Putamen (tissue), 1 donor: ENCODE measurements at places on chromosomes 1 and 21.
A peak's percentile ranks its signal among the peaks of the same experiment; 100 is the strongest.

DNA sequence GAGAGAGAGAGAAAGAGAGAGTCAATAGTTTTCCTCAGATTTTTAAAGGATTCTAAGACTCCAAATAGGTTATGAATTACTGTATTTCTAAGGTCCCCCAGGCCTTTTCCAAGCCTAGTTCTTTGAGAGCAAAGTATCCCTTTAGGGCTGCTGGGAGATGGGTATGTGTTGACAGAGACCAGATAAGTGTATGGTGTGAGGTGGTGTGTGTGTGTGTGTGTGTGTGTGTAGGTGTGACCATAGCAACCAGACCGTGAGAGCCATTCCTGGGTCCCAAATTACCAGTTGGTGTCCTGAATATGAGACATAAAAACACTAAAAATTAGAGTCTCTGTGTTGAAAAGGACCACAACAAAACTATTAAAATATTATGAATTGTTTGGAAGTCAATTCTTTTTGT is 41.7 kb upstream of the DNAJC6 start:
- no peak for DNase-seq

DNA sequence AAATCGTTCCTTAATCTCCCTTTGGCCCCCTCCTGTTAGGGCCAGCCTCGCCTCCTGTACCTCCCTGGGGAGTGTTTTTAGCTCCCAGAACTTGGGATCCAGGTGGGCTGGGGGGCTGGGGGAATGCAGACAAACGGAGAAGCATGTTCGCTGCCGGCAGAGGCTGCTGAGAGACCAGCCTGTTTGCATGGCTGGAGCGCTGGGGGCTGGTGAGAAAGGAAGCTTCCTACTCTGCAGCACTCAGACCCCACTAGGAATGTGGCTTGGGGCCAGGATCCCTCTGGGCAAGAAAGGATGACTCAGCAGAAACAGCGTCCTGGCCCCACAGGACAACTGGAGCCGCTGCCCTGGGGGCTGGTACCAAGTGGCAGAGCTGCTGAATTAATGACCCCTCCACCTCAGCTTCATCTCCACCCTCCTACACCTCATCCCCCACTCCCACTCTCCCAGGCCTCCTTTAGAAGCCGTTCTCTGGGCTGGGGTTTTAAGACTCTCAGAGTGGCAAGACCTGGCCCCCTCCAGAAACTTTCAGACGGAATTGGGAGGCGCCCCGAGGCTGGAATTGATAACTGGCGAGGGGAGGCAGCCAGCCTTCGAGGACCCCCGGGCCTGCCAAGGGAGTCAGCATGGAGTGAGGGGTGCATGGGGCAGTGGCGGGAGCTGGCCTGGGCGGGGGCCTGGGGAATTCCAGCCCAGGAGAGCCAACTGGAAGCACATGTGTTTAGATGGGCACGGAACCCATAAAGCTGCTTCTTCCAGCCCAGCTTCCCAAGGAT is 28.5 kb upstream of the EPS8L3 start:
- DNase-seq, result peak; percentile 55

- DNase-seq, result no peak
These were observed at the start of gene SH2D2A for GRCh38 chr1:156816561-156817328. Gene SH2D2A (minus strand): TSS chr1:156816848. CDS start chr1:156816708, 140 bp downstream.

DNA sequence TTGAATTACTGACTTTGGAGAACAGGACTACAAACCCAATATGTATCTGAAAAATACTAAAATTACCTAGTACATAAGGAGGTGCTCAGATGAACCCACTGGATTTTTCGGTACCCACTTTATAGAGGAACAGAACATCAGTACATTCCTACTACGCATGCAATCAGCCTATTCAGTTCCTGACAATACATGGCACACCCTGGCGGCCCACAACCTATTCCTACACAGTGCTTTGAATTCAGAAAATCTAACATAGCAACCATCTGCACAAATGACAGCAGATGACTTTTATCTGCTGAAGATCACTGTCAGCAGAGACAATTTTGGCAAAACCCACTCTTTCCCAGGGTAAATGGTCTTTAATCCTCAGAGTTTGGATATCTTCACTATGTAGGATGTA is 257.1 kb upstream of the GREM2 start:
- peak; percentile 82 for DNase-seq

- peak; percentile 72 for DNase-seq
These were observed 5.9 kb downstream of the SOD1 start for GRCh38 chr21:31665397-31665796.

DNA sequence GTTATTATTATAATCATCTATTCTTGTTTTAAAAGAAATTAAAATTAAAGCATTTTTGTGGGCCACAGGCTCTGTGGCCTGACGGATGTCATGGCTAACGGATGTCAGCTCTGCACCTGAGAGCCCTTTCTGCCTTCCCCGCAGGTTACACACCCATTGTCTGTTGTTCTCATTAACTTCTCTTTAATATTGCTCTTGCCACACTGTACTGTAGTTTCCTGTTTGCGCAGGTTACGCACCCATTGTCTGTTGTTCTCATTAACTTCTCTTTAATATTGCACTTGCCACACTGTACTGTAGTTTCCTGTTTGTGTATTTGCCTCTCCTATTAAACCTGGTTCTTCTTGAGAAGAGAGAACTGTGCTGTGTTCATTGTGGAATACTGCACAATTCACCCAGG is 294.4 kb upstream of the PLXNA2 start:
- DNase-seq, result no peak
